NCI-H748 treated with DMSO at 0.1 percent for 48 hours (cell line): ENCODE measurements at places on chromosomes 6 and 20.

DNA sequence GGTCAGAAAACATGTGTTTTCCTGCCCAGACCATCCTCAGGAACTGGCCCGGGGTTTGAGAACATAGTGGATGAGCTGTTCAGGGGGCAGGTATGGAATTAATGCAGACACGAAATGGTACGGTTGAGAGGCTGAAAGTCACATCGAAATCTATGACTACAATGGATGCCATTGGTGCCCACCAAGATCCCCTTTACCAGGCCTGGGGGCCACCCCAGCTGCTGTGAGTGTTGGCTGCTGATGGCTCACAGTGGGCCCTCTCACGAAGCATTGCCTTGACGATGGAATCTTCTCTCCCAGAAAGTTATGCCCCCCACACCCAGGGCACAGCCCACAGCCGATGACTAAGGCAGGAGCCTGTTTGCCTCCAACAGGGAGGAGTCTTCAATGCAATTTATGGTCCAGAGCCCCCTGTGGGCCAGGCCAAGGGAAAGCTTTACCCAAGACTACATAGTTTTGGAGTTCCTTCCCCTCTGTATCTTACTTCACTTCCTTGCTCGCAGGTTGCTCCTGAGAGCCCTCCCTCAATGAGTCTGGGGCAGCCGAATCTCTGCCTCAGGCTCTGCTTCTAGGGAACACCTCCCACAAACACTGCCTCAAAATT lies 92.6 kb downstream of the BFSP1 start:
- DNase-seq, result no peak

- DNase-seq, result no peak
These were observed 58.7 kb upstream of the RIN2 start for GRCh38 chr20:19699180-19699971.

DNA sequence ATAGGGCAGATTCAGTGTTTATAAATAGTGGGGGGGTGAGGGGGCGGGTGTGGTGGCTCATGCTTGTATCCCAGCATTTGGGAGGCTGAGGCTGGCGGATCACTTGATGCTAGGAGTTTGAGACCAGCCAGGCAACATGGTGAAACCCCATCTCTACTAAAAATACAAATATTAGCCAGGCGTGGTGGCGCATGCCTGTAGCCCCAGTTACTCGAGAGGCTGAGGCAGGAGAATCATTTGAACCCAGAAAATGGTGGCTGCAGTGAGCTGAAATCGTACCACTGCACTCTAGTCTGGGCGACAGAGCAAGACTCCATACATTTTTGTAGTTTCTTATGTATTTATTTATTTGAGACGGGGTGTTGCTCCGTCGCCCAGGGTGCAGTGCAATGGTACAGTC lies 109.0 kb upstream of the ZNF217 start:
- DNase-seq, result no peak

DNA sequence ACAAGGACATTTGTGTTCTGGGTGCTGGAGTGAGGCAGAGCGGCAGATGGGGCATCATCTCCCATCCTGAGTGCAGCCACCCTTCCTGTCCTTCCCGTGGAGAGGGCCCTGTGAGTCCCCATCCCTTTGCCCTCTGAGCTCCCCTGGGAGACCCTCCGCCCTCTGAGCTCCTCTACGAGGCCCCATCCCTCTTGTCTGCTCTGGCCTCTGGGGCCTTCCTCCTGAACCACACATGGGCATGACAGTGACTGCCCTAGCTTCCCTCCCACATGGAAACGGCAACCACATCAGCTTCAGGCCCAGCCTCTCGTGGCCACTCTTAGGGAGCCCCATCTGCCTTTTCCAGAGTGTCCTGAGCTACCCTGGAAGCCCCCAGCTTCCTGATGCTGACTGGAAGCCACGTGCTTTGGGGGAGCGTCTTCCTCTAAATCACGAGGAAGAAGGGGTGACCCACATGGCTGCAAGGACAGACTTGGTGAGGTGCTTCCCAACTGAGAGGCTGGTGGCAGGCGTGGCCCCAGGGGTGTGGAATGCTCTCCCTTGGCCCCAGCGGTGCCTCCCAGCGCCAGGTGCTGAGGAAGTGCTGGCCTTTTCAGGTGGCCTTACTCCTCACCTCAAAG lies 52.6 kb downstream of the GINS1 start:
- DNase-seq, result no peak

GRCh38 chr6:155481215-155481614 lies 25.6 kb upstream of the NOX3 start:
- no peak for DNase-seq

GRCh38 chr6:7921632-7922092 lies 11.1 kb upstream of the TXNDC5 start:
- DNase-seq, result no peak

- DNase-seq, result no peak
These were observed 108.7 kb downstream of the NCOA3 start for GRCh38 chr20:47610247-47610944.

- no peak for DNase-seq
These were observed 24.9 kb downstream of the SENP6 start for GRCh38 chr6:75626561-75626960.

DNA sequence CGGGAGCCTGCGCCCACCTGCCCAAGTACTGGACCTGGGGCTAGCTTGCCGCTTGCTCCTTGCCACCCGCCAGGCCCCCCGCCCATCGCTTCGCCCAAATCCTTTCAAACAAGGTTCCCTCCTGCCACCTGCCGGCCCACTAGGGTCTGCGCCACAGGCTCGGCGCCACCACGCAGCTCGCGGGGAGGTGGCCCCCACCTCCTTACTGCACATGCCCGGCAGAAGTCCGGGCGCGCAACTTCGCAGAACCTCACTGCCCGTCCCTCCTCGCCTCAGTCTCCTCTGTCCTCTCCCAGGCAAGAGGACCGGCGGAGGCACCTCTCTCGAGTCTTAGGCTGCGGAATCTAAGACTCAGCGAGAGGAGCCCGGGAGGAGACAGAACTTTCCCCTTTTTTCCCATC lies 11.2 kb downstream of the GNAS-AS1 start:
- DNase-seq, result no peak

- DNase-seq, result no peak
These were observed 20.0 kb downstream of the MAPK13 start for GRCh38 chr6:36150283-36150682.

DNA sequence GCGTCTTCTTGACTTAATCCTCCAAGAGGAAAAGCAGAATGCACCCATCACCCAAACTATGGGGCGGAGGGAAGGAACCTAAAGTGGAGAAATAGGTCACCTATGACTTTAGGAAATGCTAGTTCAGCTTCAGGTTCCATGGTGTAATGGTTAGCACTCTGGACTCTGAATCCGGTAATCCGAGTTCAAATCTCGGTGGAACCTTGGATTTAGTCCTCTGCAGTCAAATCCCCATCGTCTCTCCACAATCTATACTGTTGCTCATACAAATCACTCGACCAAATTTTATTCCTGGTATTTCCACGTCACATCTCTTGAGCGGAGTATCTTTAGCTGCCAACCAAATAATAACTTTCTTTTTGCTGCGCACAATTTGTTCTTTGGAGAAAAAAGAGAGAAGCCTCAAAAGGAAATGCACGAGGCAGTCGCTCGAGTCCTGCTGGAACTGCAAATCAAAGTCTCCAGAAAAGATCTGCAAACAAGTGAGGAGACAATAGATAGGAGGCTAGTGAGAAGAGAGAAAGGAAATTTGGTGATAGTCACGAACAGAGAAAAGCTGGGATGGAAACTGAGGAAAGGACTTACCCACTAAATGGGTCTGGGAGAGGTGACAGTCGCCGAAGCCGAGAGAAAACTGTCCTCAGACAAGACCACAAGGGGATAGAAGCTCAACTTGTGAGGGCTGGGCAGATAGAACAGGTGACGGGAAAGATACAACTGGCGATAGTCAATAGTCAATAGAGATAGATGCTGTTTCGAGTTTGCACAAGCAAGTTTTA lies 16.6 kb downstream of the POM121L2 start:
- peak; percentile 87 for DNase-seq

GRCh38 chr20:57773059-57773815 lies 63.4 kb upstream of the PMEPA1 start:
- no peak for DNase-seq

- DNase-seq, result no peak
These were observed 268.4 kb downstream of the FARS2 start for GRCh38 chr6:5529733-5530132.
